ENCODE measurements at places on chromosomes 5 and 9.

DNA sequence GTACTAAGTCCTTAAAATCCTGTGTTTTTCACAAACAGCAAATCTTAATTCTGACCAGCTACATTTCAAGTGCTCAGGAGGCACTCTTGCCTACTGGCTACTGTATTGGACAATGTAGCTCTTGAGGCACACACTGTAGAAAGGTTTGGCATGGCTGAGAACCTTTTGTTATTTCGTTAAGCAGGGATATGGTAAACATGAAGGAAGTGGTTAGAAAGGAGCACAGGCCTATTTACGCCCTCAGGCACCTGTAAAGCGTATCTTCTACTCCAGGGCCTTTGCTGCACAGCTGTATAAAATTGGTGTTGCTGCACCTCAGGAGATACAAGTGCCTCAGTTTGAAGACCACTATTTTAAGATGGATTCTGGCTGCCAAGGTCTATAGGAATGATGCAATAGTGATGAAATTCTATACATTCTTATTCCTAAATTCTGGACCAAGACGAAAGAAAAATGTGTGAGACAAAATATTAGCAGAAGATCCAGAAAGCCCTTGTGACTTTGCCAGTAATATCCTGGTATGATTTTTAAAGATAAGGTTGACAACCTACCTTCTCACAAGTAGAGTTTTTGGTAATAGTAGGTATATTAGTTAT lies 9.3 kb upstream of the OTULIN start:
- no peak for DNase-seq

DNA sequence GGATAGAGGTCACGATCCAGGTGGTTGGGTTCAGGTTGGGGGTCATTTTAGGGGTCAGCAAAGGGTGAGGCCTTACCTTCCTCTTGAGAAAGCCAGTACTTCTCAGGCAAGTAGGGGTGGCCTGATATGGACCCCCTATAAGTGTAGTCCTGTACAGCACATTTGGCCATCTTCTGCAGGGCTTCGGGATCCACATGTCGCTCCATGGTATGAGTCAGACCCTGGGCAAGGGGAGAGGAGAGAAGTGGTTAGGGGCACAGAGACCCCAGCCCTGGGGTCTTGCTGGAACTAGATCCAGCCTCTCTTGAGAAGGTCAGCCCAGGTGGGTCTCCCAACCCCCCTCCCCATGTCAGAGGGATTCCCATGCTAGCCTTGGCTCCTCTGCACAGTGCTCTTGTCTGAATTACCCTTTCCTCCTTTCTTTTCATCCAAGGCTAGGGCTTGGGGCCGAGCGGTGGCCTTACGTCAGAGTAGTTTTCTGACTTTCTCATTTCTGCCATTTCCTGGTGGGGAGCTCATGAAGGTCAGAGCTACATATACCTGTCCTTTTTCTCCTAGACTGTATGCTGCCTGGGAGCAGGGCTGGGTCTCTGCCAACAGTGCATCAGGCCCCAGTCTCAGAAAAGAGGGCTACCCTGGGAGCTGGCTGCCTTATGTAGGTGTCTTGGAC lies 9.0 kb upstream of the MYORG start:
- DNase-seq: no peak

DNA sequence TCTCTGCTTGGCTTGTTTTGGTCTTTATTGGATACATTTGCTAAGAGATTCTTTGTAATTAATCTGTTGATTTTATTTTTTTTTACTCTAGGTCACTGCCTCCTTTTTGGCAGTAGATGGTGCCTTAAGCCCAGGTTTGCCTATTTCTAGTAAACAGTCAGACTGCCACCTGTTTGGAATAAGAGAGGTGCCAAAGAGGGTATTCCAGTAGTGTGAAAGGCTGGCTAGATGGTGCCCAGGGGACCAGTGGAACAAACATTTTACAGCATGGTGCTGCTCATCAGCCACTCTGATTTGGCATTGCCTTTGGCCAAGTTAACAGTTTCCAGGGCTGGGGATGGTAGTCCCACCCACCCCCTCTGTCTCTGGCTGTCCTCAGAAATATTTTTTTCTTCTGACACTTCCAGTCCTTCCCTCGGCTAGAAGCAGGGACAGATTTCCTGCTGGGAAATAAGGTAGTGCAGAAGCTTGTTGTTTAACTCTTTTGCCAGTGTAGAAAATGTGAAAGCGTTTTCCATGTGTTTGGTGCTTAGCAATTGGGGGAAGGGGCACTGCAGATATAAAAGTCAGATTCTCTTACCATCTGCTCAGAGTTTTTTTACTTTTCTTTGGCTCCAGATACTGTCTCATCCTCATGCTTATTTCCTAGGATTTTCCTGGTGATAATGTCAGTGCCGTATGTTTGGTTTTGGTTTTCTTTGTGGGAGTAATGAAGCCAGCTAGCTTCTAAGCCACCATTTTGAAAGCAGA lies 36.6 kb upstream of the FBXL7 start:
- no peak for DNase-seq

DNA sequence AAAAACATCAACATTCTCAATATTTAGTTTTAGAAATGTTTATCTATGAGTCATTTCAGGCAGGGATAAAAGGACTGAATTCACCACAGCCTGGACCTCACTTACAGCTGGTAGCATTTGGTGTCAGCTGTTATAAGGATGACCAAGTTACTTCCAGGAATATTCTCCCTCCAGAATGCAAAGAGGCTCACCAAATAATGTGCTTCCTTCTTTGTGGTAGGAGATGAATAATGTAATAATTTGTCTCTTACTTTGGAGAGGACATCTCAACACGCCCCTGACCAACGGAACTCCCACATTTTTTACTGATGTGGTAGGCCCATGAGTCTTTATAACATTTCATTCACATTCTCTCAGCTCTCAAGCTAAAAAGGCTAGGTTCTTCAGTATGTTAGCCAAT lies 825.9 kb upstream of the GRAMD2B start:
- no peak for DNase-seq

DNA sequence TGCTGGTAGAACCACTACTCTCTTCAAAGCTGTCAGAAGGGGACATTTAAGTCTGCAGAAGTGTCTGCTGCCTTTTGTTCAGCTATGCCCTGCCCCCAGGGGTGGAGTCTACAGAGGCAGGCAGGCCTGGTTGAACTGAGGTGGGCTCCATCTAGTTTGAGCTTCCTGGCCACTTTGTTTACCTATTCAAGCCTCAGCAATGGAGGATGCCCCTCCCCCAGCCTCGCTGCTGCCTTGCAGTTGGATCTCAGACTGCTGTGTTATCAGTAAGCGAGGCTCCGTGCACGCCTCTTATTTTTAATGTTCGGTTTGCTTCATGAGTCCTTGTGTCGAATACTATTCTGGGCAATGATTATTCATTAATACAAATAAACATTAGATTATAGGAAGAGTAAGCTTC lies 3.1 kb upstream of the SLC27A6 start:
- no peak for DNase-seq

- DNase-seq: no peak
Observed at GRCh38 chr9:131720330-131720729, 19.5 kb downstream of the RAPGEF1 start.

DNA sequence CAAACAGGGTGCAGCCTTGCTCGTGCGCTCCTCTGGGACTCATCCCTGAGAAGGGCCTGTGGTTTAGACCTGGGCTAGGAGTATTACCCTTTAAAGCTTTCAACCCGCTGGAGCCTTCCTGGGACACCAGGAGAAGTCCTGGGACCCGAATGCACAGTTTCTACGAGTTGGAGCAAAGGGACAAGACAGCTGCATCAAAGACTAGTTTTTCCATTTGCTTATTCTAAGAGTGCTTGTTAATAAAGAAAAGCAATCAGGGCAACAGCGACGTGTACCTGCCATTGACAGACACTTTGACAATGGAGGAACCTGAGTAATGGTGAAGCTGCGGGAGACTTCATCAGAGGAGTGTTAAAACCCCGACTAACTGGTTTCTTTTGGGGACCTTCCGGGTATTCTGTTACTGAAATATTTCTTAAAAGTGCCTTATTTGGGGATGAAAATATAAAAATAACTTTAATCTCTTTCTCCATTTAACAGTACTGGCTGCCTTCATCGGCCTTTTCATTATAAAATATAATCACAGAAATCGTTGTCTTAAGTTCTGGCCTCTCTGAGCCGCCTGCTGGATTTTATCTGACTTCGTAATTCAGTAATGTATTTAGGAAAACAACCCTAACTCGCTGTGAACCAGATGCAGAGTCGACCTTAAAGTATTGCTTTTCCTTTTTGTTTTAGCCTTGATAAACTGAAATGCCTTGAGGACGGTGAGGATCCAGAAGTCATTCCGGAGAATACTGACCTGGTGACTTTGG lies 732 bp downstream of the SNAPC3 start:
- DNase-seq: no peak

DNA sequence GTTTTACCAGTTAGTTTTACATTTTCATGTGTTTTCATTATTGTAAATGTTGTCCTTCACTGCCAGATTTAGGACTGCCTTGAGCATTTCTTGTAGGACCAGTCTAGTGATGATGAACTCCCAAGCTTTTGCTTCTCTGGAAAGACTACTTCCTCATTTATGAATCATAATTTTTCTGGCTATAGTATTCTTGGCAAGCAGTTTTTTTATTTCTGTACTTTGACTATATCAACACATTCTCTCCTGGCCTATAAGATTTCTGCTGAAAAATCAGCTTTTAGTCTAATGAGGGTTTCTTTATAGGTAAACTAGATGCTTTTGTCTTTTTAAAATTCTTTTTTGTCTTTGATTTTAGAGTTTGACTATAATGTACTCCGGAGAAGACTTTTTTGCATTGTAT lies 256.8 kb upstream of the GRAMD2B start:
- no peak for DNase-seq

GRCh38 chr5:87242242-87242641 lies 25.4 kb upstream of the RASA1 start:
- no peak for DNase-seq

GRCh38 chr9:133359399-133360175 lies 3.2 kb downstream of the SURF2 start:
- no peak for DNase-seq

Measured in T1000 (cell line).